ENCODE measurements at places on chromosomes 1 and 21. TPM values are rescaled to one million over a fixed set of nuclear protein-coding genes. Genes with fewer than 3 reads are reported as not detected.
A peak's percentile ranks its signal among the peaks of the same experiment; 100 is the strongest.

GUCA2B gene
- total RNA-seq, result not detected

DENND2C gene
- 1.6 TPM for total RNA-seq

SPRR2B gene
- not detected for total RNA-seq

SLC25A34 gene
- total RNA-seq, result 2.4 TPM

DNA sequence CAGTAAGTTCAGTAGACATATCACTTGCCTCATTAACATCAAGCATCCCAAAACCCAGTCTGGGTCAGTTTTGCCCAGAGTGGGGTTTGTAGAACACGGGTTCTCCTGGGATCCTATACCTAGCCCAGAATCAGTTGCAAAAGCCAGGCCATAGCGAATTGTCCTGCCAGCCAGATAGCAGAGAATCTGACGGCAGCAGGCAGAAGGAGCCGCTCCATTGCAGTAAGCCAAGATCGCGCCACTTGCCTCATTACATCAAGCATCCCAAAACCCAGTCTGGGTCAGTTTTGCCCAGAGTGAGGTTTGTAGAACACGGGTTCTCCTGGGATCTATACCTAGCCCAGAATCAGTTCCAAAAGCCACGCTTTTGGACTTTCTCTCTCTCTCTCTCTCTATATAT, 19.1 kb downstream of the NDUFS5 start:
- DNase-seq, result no peak

DNA sequence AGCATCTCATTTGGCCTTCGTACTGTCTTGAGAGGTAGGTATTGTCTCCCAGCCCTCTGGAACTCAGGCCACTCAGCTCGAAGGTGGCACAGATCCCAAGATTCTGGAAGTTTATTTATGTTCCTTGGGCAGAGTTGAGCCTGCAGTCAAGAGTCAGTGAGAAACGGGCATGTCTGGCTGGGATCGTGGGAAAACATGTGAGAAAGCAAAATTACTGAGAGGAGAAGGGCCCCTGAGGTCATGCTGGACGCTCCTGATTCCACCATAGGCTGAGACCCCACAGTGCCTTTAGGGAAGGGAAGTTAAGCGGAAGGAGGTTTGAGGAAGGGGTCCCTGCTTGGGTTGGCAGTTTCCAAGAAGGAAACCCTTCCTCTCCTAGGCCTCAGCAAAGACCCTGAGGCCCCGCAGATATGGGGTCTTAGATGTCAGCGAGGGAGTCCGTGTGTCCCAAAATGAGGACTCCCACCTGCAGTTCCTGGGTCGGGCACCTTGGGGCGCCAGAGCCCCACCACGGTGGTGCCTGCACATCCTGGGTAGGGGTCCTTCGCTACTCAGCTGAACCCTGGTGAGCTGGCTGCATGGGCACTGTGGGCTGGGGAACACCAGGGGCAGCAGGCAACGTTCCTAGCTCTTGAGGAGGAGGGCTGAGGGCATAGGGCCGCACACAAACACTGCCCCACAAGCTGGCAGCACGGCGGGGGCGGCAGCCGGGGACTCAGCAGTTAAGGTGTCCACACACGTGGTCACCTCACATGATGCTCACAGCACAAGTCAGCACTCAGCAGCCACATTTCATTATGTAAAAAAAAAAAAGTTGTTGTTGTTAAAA, 12.3 kb upstream of the SEMA4A start:
- DNase-seq, result no peak

DNA sequence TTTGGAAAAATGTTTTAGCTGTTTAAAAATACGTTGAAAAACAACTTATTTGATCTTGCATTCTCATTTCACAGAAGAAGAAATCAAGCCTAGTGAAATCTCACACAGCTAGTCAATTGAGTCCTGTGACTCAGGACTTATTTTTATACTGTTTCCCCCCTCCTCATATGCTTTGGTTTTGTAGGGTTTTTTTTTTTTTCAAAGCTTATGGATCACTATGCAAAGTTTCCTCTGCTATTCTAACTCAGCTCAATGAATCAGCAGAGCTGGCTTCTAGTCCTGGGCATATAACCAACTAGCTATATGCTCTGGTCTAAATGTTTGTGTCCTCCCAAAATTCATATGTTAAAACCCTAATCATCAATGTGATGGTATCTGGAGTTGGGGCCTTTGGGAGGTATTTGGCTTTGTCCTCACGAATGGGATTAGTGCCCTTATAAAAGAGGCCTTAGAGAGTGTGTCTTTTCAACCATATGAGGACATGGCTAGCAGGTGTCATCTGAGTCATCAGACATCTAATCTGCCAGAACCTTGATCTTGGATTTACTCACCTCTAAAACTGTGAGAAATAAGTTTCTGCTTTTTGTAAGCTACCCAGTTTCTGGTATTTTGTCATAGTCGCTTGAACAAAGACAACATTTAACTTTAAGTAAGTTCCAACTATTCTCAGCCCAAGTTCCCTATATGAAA, 317.2 kb upstream of the C1orf87 start:
- DNase-seq, result no peak

GRCh38 chr21:32834916-32835235, 63.3 kb upstream of the PAXBP1 start:
- no peak for DNase-seq

DNA sequence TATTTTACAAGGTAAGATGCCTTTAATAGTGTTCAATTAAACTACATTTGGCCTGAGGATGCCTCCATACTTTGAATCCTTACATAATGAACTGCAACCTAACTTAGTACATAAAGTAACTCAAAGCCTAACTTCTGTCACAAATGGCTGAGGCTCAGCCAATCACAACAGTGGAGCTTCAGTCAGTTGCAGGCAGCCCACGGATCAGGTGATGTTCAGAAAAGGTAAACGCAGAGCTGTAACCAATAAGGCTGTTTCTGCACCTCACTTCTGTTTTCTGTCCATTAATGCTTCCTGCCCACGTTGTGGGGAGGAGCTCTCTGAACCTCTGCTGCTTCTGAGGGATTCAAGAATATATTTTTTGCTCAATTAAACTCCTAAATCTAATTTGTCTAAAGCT, 94.8 kb upstream of the KIAA0040 start:
- no peak for DNase-seq

GRCh38 chr1:241240069-241240468, 116.9 kb downstream of the RGS7 start:
- peak; percentile 31 for DNase-seq

GRCh38 chr1:76713535-76713934, 153.7 kb upstream of the ST6GALNAC5 start:
- DNase-seq, result no peak
